NCI-H510A (cell line): ENCODE measurements at places on chromosomes 7 and 10.

- no peak for DNase-seq
Measured at GRCh38 chr10:51608211-51608610, 91.2 kb downstream of the CSTF2T start.

GRCh38 chr7:19110776-19111175 lies 6.7 kb downstream of the TWIST1 start:
- DNase-seq = no peak

- no peak for DNase-seq
Measured at GRCh38 chr7:157568106-157568769, 231.4 kb downstream of the DNAJB6 start.

GRCh38 chr10:70482982-70483760 lies 4.6 kb downstream of the PALD1 start:
- no peak for DNase-seq
